Brain (organoid and tissue), 16 donors: ENCODE measurements at places on chromosomes 4 and X.

DNA sequence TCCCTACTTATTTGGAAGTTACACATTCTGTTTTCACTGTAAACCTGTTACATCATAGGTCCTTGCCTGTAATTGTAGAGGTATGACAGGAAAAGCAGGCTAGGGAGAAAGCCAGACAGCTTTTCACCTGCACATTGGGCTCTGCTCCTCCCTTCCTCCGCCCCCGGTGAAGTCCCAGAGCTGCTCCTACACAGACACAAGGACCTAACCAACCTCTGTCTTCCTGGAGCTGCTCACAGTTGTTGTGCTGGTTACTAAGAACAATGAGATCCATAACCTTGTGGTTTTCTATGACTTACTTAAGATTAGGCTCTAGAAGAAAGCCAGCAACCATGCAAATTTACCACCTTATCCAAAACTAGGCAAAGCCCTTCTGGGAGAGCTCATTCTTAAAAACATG is 40.0 kb downstream of the MOSPD2 start:
- DNase-seq, result no peak

GRCh38 chrX:149040873-149041535 is 464.1 kb downstream of the IDS start:
- no peak for DNase-seq

GRCh38 chrX:132127743-132128142 is at the start of gene FRMD7:
FRMD7 (minus strand) TSS chrX:132128020; CDS start chrX:132127844, 176 bp downstream.
- DNase-seq, result no peak

DNA sequence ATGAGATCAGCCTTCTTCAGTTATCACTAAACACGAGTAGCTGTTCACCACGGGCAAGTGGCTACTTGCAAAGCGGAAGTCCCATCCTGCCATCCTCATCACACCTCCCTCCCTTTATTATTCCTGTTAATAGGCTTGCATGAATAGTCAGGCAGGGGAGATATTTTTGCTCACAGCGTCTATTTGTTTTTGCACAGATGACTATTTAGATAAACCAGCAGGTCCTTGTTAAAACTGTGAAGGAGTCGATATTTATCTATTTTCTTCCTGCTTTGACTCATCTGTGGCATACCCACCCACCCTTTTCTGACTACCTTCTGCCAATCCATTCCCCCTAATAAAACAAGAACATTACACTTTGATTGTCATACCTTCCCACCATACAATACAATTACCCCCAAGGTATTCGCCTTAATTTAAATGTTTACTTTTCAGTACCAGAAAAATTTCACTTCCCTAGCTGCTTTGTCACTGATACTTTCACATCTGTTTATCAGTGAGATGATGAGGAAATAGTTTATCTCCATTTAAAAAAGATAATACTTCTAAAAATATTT is 96.6 kb upstream of the BANK1 start:
- DNase-seq, result peak; percentile 16

DNA sequence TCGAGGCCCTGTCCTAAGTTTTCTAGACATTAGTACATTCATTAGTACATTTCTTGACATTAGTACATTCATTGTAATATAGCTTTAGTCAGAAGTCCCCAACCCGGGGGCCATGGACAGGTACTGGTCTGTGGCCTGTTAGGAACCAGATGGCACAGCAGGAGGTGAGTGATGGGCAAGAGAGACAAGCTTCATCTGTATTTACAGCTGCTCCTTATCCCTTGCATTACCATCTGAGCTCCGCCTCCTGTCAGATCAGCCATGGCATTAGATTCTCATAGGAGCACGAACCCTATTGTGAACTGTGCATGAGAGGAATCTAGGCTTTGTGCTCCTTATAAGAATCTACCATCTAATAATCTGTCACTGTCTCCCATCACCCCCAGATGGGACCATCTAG is 48.0 kb downstream of the GATB start:
- DNase-seq, result no peak

DNA sequence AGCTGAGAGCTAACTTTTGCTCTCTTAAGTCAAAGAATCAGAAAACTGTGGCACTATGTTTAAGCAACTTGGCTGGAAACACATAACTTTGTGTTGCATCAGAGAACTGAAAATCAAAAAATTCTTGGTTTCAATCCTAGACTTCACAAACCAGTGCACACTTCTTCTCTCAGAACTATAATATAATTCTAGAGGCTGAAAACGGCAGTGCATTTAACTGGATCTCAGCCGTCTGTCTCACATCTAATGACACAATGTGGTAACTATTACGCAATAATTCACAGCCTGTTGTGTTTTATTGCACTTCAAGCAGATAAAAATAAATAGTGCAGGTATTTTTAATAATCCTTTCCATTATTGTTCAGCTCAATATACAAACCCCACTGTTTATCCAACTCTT is 260.6 kb upstream of the DIAPH2 start:
- DNase-seq, result no peak

DNA sequence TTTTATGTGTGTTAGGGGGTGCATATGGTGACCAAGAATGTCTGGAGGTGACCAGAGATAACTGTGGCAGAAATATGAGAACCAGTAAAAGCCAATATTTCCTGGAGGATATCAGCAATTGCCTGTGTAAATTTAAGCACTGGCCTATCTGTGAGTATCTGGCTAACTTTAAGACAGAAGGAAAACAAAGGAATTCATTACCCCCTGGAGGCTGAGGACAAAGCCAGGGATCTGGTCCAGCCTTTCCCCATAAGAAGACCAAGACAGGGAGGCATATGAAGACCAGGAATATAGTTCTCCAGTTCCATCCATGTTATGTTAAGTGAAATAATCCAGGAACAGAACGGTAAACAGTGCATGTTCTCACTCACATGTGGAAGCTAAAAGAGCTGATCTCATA is 49.2 kb downstream of the MFAP3L start:
- DNase-seq, result no peak

DNA sequence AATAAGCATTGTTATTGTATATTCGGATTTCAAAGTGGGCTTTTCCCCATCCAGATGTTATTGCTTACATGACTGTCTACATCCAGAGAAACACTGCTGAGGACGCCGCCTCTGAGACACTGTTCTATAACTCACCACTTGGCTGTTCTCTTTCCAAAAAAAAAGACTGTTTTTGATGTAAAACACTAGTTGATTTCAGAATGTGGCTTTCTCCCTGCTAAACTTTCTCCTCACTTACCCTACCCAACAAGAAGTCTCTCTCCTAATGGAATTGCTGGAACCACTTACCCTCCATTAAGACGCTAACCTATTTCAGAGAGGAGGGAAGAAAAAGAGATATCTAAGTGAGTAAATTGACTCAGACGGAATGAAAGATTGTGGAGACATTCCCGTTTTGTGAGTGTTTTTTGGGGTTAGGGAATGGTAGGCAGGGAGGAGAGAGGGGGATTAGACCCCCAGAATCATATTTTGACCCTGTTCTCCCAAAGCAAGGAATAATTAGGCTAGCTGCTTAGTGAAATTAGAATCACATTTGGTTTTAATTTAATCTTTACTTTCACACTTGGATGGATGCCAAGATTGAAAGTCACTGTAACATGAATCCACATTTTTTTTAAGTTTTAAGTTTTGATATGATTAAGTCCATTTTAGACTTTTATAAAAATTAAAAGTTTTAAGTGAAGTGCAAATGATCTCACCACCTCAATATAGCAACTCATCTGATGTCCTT is 174.9 kb downstream of the CHIC2 start:
- DNase-seq, result no peak

DNA sequence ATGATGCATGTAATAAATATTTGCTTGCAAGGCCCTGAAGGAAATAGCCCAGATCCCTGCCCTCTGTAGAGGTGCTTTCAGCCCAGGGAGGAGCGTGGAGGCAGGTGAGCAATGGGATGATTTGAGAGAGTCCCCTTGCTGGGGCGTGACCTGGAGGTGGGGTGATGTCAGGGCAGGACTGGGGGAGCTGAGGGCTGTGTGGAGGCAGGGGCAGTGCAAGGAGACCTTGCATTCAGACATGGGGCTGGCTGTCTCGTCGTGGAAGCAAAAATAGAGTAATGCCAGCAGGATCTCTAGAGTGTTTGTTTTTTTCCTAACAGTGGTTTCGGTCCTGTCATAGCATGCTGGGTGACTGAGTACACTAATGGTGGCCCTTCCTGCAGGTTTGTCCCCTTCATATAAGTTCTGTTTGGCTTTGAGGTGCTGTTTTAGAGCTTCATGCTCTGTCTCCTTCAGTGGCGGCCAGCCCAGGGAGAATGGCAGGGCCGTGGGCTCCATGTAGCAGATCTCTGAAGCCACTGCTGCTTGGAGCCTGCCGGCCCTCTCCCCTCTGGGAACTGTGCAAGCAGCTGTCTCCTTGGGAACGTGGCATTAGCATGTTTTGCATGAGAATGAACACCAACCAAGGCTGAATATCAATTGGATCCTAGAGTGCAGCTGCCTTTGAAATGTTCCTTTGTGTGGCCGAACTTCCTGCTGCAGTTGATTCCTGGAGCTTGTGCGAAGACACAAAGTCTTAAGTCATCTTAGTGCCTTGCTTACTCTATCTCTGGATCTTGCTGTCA is 39.3 kb upstream of the CLDN34 start:
- DNase-seq, result peak; percentile 89

DNA sequence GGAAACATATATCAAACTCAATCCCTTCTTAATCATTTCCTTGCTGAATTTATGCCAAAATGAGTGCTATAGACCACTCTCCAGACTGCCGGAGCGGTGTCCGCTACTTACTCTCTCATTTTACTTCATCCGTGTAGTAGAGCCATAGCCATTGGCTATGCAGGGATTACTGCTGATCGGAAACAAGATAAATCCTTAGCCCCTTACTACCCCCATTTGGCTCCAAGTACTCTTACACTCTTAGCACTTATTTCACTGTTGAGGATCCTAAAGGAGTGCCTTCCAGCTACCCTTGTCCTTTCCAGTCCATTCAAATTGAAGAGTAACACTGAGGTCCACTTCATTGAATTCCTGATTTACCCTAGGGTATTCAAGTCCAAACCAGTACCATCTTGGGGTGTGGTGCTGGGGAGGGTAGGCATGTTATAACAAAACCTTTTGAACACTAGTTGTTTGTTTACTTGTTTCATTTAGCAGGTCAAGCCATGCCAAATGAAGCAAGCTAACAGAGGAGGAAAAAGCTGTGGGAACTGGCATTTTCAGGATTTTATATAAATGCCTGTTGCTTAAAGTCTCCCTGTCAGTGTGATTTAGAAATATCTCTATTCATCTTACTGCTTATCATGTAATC is 715.1 kb downstream of the FSTL5 start:
- no peak for DNase-seq

DNA sequence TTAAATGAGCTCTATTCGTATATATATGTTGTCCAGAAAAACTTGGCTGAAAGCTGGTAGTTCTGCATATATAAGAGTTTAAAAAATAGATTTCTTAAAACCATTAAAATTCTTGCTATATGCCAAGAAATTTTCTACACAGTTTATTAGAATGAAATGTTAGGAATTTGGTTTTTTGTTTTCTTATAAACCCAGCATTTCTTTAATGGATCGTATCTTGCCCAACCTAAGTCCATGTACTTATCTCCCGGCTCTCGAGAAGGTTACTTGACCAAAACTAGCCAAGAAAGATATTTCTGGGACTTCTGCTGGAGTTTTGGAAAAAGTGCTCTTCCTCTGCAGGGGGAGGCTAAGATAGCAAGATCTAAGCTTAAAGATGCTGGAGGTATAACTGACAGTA is 4.7 kb upstream of the ASB5 start:
- no peak for DNase-seq

DNA sequence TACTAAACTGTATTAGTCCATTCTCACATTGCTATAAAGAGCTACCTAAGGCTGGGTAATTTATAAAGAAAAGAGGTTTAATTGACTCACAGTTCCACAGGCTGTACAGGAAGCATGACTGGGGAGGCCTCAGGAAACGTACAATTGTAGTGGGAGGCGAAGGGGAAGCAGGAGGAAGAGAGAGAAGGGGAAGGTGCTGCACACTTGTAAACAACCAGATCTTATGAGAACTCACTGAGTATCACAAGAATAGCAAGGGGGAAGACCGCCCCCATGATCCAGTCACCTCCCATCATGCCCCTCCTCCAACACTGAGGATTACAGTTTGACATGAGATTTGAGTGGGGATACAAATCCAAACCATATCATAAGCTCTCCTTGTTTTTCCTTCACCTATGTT is 40.9 kb downstream of the RPA4 start:
- DNase-seq, result no peak

- no peak for DNase-seq
Measured at GRCh38 chr4:117434424-117434823, 349.0 kb upstream of the TRAM1L1 start.

DNA sequence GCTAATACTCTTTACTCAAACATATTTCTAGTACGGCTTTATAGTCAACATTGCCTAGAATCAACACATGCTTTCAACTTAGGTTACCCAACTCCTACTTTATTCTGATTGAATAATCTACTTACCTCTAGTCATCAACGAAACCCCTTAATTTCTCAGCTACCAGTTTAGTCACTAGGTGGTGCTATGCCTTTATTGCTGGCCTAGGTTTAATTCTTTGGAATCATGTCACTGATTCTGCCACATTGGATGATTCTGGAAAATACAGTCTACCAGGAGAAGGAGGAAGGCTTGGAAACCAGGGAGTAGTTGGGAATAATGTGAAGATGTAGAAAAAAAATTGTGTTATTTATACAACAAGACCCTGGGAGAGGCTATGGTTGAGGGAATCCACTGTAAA is 167.7 kb downstream of the DCAF12L2 start:
- peak; percentile 46 for DNase-seq

DNA sequence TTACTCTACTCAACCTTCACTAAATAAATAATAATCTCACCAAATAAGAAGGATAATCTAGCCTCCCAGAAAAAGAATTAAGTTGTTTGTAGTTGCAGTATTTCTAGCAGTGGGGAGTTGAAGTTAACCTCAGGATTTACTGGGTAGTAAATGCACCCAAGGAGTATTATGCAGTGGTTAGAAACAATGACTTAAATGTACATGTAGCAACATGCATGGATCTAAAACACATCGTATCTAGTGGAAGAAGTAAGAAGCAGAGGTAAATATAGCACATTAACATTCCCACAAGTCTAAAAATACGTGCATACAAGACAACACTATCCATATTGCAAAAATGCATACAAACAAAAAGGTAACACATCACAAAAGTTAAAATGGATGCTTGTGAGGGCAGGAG is 44.2 kb upstream of the SMAD1 start:
- DNase-seq, result no peak

DNA sequence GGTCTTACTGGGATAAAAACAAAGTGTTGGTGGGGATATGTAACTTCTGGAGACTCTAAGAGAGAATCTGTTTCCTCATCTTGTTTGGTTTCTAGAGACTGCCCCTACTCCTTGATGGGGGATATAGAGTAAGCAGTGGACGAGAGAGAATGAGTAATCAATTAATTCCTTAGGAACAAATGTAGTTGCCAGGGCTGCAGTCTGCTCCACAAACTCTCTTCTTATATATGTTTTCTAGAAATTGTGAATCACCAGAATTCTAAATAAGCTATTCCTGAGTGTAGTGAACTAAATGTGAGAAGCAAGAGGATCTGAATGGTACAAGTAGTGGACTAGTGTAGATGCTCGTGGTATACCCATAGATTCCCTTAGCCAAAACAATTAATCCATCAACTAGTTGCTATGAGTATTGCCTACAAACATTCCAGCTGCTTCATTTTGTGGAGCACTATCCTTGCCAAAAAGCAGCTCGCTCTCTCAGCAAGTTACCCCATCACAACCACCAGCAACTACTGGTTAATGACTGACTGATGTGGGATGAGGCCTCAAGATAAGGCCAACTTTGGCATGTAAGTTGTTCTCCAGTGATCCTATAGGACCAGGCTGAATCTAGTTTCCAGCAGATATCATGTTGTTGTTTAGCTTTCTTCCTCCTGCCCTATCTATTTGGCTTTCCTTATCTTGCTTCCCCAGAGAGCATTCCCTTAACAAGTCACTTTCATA is 273.0 kb downstream of the SLC7A11 start:
- DNase-seq, result no peak
